ENCODE measurements at places on chromosomes 1 and 21.

DNA sequence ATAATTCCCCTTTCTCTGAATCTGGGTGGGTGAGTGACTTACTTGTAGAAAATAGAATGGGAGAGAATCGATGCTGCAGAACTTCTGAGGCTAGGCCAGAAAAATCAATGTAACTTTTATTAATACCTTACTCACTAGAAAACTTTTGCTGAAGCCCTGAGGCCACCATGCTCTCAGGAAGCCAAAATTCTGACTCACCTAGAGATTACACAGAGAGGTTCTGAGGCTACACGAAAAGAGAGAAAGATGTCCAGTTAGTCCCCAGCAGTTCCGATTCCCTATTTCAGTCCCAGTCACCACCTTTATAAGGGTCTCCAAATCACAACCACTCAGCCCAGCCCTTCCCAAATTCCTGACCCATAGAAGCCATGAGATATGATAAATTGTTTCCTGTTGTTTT lies 135.2 kb downstream of the NTPCR start:
- no peak overlapping the region for H3K4me3 ChIP-seq
- peaks cover 61% of the 10 kb centered on the region for H3K4me1 ChIP-seq
- H3K27me3 ChIP-seq, result peaks cover 3% of the 10 kb centered on the region
- H3K36me3 ChIP-seq, result peaks cover 13% of the 10 kb centered on the region
- DNase-seq, result no peak

DNA sequence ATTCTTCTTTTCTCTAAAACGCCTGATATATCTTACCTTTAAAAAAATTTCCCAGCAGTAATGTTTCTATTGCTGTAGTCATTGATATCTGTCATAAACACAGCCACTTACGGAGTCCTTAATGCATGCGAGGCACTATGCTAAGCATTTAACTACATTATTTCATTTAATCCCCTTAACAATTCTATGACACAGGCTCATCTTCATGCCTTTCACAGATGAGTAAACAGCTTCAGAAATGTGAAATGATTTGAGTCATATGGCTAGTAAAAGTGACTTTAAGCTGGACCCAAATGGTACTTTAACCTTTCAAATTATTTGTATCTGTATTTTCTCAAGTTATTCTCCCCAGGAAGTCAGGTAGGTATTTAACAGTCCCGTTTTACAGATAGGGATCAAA lies 125.1 kb upstream of the FGGY start:
- H3K27ac ChIP-seq, result no peak overlapping the region
- H3K4me1 ChIP-seq, result peaks cover 5% of the 10 kb centered on the region
- DNase-seq, result no peak
- no peak overlapping the region for H3K4me3 ChIP-seq

DNA sequence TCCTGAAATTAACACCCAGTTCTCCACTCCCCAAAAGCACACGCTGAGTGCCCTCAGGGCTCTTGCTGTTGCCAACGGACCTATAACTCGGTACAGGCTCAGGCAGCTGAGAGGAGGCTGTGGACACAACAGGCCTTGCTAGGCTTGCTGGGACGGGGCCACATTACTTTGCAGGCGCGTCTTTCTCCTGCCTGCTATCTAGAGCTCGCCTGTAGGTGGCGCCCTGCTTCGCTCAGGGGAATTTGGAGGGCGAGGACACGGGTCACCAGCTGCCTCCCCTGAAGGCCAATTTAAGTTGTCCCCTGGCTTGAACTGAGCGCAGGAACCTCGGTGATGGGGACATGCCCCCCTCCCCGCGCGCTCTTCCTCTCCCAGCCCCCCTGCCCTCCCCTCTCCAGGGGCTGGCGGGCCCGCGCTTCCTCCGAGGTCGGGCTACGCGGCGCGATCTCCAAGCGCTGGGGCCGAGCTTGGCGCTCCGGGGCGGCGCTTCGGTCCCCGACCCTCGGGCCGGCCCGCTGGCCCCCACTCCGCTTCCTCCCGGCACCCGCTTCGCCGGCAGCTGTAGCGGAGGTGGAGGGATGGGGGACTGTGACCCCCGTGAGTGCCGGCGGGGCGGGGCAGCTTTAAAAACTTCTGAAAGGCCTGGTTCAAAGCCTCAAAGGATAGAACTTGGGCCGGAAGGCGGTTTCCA lies 32.4 kb upstream of the NFIA start:
- H3K4me1 ChIP-seq, result peaks cover 19% of the 10 kb centered on the region
- peak overlapping the region; percentile 79 for H3K4me3 ChIP-seq
- peaks cover 62% of the 10 kb centered on the region for H3K27me3 ChIP-seq
- H3K36me3 ChIP-seq, result no peaks in the 10 kb centered on the region
- DNase-seq, result peak; percentile 94

DNA sequence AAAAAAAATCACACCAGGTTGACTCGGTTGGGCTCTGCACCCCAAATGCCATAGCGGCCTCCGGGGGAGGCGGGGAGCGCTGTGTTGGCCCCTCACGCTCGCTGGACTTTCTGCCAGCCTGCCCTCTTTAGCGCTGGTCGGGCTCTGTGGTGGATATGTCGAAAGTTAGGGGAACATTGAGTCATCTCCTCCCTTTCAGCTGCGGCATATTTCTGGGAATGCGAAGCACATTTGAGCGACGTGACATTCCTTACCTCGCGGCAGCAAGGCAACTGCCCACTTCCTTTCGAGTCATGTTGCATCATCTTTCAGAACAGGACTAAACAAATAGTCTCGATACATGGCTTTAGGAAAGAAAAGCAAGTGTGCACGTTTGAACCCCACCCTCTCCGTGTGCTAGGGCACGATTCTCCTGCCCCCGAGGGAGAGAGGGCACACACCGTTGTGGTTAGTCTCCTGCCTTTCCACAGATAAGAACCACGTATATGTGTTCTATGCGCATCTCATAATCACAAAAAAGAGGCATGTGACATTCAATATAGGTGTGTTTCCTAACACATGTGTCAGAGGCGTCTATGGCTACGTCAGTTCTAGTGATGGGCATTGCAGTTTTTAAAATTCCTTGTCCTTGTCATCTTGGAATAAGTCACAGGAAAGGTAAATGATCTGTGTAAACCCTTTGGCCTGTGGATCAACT lies 105.9 kb upstream of the SLC45A1 start:
- H3K27me3 ChIP-seq, result peaks cover 12% of the 10 kb centered on the region
- no peaks in the 10 kb centered on the region for H3K36me3 ChIP-seq
- peak overlapping the region; percentile 52 for H3K27ac ChIP-seq
- H3K4me3 ChIP-seq, result no peak overlapping the region
- no peak for DNase-seq
- peaks cover 48% of the 10 kb centered on the region for H3K4me1 ChIP-seq

DNA sequence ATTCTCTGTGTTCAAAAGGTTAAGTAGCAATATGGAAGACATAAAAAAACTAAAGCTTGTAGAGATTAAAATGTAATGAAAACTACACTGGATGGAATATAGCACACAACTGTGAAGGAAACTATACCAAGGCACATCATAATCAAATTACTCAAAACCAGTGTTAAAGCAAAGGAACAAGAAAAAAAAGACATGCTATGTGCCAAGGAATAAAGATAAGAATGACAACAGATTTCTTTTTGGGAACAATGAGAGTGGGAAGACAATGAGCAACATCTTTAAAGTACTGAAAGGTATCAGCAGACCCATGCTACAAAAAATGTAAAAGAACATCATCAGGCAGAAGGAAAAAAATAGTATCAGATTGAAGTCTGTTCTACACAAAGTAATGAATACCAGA lies 157.8 kb downstream of the VPS13D start:
- no peak overlapping the region for H3K27ac ChIP-seq
- H3K36me3 ChIP-seq, result peaks cover 87% of the 10 kb centered on the region
- no peaks in the 10 kb centered on the region for H3K27me3 ChIP-seq
- DNase-seq, result no peak
- no peaks in the 10 kb centered on the region for H3K4me1 ChIP-seq

GRCh38 chr1:185129708-185130107 lies 27.0 kb downstream of the TRMT1L start:
- H3K4me1 ChIP-seq, result no peaks in the 10 kb centered on the region
- H3K36me3 ChIP-seq, result peaks cover 70% of the 10 kb centered on the region
- DNase-seq, result no peak
- peaks cover 3% of the 10 kb centered on the region for H3K27me3 ChIP-seq
- H3K27ac ChIP-seq, result no peak overlapping the region

GRCh38 chr21:46553993-46554392 lies 50.9 kb downstream of the S100B start:
- no peak for DNase-seq
- peaks cover 42% of the 10 kb centered on the region for H3K36me3 ChIP-seq
- H3K4me1 ChIP-seq, result no peaks in the 10 kb centered on the region
- H3K27ac ChIP-seq, result no peak overlapping the region
- no peak overlapping the region for H3K4me3 ChIP-seq
- peaks cover 4% of the 10 kb centered on the region for H3K27me3 ChIP-seq

- no peaks in the 10 kb centered on the region for H3K4me1 ChIP-seq
- no peak for DNase-seq
- H3K36me3 ChIP-seq, result no peaks in the 10 kb centered on the region
Measured at GRCh38 chr1:153344718-153345025, 4.0 kb downstream of the PGLYRP4 start.

Data from nephron progenitor cell (in vitro differentiated cells).